Activated CD8-positive, alpha-beta T cell treated with anti-CD3 and anti-CD28 coated beads for 36 hours (primary cell): ENCODE measurements at places on chromosomes 5 and 9. TPM values are rescaled to one million over a fixed set of nuclear protein-coding genes. Genes with fewer than 3 reads are reported as not detected.

The ACER2 gene
- 1.2 TPM for total RNA-seq

The RANBP17 gene
- not detected for total RNA-seq

The CEL gene
- total RNA-seq, result 3.0 TPM

DNA sequence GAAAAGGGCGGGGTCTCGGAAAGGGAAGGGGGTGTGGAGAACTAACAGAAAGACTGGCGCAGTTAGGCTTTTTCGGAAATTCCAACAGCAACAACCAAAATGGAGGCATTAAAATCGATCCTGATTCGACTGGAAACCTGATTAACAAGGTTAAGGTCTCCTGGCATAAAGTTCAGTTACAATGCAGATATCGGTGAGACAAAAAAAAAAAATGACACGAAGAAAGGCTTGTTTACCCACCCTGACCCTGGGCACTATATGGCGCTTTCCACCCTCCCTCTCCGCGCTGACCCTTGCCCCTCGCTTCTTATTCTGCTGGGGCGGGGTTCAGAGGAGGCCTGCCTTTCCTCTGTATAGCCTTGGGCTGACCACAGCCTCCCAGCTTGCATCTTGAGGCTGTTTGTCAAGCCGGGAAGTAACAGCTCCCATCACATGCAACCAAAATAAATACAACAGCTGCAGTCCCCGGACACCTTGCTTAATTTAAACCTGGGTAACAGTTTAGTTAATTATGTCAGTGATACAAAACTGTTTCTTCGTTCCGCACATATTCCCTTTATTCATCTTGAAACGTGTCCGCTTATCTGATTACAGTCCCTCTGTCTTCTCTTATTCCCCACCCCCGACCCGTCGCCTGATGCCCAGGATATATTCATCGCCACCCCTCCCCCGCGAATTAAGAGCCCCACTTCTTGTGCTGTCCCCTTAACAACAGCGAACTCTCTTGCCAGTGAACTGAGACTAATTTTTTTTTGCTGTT is 795 bp upstream of the PJA2 start:
- DNase-seq, result peak; percentile 63

- no peak for DNase-seq
Observed at GRCh38 chr9:27338527-27338903, 41.6 kb upstream of the EQTN start.

DNA sequence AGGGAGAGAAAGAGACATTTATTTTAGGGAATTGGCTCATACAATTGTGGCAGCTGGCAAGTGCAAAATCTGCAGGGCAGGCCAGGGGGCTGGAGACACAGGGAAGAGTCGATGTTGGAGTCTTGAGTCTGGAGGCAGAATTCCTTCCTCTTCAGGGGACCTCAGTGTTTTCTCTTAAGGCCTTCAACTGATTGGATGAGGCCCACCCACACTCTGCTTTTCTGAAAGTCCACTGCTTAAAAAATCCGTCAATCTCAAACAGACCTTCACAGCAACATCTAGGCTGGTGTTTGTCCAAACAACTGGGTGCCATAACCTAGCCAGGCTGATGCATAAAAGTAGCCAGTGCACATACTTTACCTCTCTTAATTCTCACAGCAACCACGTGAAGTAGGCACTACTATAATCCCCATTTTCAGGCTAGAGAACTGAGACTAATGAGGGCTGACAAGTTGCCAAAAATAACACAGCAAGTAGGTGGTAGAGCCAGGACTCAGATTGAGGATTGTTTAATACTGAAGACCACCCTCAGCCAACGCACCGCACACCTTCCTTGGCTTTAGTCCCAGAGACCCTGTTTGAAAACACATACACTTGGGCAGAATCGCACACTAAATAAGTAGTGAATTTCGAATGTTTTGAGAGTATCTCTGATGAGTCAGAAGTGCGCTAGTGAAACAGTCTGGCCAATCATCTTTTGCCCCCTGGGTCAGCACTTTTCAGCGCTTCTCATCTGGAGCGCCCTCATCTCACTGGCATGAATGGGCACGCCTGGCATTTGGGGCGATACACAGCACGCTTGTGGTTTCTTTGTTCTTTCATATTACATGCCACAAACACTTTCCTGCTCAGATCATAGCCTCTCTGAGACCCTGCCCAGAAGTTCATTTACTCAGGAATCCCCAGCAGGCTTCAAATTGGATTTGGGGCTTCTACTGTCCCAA is 591.4 kb downstream of the CCDC171 start:
- DNase-seq, result no peak

- no peak for DNase-seq
Observed at GRCh38 chr5:169050146-169050571, 250.8 kb downstream of the SLIT3 start.

DNA sequence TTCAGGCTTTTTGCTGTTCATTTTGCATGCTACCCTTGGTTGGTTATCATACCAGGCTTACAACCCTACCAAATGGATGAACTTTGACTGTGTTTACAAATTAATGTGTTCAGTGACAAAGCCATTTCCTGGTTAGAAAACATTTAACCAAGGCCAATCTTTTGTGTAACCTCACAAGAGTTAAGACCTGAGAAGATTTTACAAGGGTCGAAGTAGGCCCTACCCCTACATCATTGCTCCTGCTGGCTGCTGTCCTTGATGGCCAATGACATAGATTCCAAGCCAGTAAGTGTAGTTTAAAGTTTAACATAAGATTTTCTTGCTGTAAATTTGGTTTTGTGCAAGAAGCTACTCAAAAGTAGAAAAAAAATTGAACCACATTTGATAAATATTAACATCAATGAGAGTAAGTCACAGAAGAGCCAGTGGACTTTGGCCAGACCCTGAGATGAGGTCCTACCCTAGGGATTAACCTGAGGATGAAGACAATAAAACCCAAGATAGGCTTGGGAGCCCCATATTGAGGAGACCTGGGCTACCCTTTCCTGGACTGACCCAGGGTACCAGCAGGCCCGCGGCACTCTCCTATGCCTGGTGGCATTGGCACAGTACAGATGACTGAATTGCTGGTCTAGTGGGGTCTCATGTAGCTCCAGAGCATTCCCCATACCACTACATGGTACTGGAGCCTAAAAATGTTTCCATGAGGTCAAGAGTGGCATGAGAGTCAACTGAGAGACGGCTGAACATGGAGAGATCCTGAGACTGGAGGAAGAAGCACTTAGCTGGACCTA is 8.3 kb downstream of the C1QTNF3 start:
- DNase-seq, result no peak

- DNase-seq, result no peak
Observed at GRCh38 chr9:115590011-115590410, 472.1 kb upstream of the TNC start.

GRCh38 chr5:107615299-107615817 is 55.4 kb downstream of the EFNA5 start:
- no peak for DNase-seq

DNA sequence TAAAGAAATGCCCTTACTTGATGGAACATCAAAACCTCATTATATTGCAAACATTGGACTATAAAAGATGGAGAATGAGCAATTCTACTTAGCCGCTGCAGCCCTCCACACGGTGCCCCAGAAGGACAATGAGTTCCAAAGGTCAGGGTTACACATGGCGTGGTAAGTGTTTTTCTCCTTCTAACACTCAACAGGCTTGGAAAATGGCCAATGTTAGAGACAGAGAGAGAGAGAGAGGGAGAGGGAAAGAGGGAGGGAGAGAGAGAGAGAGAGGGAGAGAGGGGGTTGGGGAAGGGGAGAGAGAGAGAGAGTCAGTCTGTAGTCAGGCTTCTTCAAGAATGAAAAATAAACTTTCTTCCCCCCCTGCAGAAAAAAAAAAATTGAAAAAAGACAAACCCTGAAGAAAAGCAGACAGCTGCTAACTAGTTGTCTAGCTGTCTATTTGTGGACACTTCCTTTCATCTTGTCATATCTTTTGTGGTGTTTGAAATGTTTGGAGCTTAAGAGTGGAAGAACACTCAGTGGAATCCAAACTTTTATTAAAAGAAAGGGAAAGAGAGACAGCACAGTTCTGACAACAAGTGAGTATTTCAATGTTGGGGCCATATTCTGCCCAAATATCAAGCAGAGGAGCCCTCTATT is 324.8 kb downstream of the TMEM38B start:
- DNase-seq, result no peak
